ENCODE measurements at places on chromosomes 6 and 20. TPM values are rescaled to one million over a fixed set of nuclear protein-coding genes. Genes with fewer than 3 reads are reported as not detected.
A peak's percentile ranks its signal among the peaks of the same experiment; 100 is the strongest.

- DNase-seq, result no peak
Observed at GRCh38 chr6:127115746-127116145, 2.7 kb upstream of the RSPO3 start.

GRCh38 chr20:37055276-37055675, 40.5 kb downstream of the RBL1 start:
- no peak for DNase-seq

- DNase-seq, result peak; percentile 42
Observed at GRCh38 chr6:15879371-15880261, 216.8 kb upstream of the DTNBP1 start.

- no peak for DNase-seq
Observed at GRCh38 chr20:6341491-6341890, 218.7 kb upstream of the FERMT1 start.

The LHFPL5 gene
- total RNA-seq, result not detected

DNA sequence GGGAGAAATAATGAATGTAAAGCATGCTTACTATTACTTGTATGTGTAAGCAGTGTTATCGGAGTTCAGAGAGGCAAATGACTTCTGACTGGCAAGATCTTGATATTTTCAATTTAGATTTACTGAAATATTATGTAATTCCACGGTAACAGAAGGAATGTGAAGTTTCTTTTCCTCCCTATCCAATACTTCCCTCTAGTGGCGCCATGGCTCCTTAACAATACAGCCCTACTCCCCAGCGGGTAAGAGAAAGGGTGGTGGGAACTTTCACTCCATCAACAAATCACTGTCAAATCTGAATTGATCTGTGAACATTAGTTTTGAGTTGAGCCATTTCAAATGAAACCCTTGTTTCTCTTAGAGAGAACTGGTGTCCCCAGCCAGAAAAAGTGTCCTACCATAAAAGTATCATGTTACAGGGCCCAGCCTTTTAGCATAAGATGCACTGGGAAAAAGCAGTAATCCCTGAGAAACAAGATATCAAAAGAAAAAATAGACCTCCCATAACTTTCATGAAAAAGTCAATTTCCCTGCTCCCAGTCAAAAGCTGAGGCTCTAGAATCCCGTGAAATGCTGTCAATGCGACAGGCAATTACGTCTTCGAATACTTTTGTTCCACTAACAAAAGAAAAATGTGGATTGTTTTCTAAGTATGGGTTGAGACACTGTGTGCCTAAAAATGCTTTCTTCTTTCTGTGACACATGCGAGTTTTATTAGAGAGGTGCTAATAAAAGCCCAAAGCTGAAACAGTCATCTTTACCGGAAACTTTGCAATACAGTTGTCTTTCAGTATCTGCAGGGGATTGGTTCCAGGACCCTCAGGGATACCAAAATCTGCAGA, 12.9 kb downstream of the COX7A2 start:
- DNase-seq, result no peak

The APCDD1L gene
- 3.9 TPM for total RNA-seq

The NANP gene
- total RNA-seq, result 8.9 TPM

- no peak for DNase-seq
Observed at GRCh38 chr20:50920997-50921396, 10.2 kb downstream of the ADNP start.

DNA sequence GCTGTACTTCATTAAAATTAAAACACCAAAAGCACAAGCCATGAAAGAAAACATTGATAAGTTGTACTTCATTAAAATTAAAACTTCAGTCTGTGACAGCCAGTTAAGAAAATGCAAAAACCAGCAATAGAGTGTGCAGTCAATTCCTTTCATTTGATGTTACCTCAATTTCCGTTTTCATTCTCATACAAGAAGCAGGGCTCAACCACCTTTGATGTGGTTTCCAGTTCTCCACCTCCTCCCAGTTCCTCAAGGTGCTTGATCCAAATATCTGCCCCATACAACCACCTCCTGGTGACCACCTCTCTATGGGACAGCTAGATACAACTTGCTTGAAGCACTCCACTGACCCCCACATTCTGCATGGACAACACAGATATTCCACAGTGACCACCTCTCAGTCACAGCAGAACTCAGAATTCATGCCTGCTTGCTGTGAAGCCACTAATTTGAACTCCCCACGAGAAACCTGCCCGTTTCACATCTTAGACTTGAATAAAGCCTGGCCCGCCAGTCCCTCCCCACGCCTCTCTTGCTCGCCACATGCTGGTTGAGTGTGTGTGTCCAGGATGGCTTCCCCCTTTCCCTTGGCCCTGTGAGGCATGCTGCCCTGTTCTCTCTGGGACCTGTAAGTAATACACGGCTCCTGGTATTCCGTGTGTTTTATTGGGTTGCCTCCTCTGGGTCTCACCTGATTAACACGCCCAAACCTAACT, 66.1 kb downstream of the FAM50B start:
- no peak for DNase-seq

GRCh38 chr6:131400054-131400778, 172.8 kb upstream of the ARG1 start:
- DNase-seq, result no peak

GRCh38 chr20:41897708-41898107, 279.5 kb upstream of the CHD6 start:
- no peak for DNase-seq

GRCh38 chr6:124819346-124819745, 142.9 kb upstream of the RNF217 start:
- DNase-seq, result no peak

DNA sequence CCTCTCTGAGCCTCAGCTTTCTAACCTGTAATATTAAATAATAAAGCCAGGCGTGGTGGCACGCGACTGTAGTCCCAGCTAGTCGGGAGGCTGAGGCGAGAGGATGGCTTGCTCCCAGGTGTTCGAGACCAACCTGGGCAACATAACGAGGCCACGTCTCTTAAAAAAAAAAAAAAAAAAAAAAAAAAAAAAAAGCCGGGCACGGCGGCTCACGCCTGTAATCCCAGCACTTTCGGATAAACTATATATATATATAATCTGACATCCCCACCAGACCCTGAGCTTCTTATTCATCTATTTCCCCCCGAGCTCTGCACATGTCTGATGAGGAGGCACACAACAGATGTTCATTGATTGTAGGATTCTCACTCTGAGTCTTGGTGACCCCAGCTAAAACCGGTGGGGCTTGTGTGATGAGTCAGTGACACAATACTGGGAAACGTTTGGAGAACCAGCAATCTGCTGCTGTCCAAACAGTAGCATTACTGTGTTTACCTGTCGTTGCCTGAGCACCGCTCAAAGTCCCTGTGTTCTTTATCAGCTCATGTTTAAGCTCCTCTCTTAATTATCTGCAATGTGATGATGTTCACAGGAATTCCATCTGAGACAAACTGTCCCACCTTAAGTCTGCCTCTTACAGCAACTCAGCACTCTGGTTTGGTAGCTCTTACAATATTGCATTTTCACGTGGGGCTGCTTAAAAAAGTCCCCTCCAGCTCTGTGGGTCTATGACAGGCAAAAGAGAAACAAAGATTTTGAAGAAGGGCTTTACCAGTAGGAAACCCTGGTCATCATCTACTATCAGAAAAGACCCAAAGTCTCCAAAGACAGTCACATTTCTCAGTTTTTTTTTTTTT, 1.0 kb upstream of the SPATA2 start:
- no peak for DNase-seq

The PSORS1C1 gene
- 0.48 TPM for total RNA-seq

The HNF4A gene
- not detected for total RNA-seq

DNA sequence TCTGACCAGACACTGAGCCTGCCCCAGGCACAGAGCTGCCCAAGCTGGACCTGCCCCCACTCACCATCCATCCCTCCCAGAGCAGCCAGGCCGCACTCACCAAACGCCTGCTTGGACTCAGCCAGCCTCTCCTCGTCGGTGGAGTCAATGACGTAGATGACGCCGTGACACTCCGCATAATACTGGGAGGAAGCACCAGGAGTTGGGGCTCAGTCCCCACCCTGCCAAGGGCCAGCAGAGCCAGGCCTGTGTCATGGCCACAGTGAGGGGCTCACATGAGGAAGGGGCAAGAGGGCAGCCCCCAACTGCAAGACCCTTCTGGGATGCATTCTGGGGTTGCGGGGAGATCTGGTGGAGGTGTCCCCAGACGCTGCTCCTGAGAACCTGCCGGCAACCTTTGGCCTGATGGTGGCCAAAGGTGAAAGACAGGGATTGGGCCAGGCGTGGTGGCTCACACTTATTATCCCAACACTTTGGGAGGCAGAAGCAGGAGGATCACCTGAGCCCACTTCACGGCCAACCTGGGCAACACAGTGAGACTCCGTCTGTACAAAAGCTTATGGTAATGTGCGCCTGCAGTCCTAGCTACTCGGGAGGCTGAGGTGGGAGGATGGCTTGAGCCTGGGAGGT, 5.6 kb downstream of the ARFRP1 start:
- no peak for DNase-seq

DNA sequence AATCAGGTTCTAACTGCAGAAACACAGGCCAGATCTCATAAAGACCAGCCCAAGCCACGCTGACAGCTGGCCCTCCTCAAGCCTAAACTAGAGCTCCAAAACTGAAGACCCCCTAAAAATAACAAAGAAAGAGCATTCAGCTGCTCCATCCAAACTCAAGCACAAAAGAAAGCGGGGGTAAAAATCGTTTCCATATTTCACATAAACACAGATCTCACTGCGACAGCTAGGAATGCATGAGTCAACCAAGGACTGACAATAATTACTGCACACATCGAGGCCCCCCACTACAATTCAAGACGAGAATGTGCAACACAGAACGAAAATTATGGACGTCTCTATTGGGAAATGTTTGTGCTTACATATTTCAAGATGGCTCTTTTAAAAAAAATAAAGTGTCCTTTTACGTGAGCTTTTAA, 31.1 kb downstream of the CNKSR3 start:
- no peak for DNase-seq

GRCh38 chr20:61037498-61037897, 214.6 kb upstream of the CDH4 start:
- DNase-seq, result no peak

The SLC26A8 gene
- total RNA-seq, result 0.11 TPM

The TGM2 gene
- total RNA-seq, result 75.7 TPM

- peak; percentile 35 for DNase-seq
Observed at GRCh38 chr6:31622684-31623091, 2.2 kb downstream of the PRRC2A start.

- no peak for DNase-seq
Observed at GRCh38 chr6:138310294-138310693, 67.4 kb upstream of the SMIM28 start.

- DNase-seq, result no peak
Observed at GRCh38 chr6:12175626-12176025, 114.5 kb upstream of the EDN1 start.

GRCh38 chr20:10671919-10672623, 1.7 kb downstream of the JAG1 start:
- DNase-seq, result no peak

GRCh38 chr6:112488238-112488637, 141.1 kb downstream of the RFPL4B start:
- DNase-seq, result no peak

The HLA-DPB1 gene
- total RNA-seq, result 16.4 TPM

The SIM1 gene
- 0.21 TPM for total RNA-seq

The RAD21L1 gene
- total RNA-seq, result not detected

DNA sequence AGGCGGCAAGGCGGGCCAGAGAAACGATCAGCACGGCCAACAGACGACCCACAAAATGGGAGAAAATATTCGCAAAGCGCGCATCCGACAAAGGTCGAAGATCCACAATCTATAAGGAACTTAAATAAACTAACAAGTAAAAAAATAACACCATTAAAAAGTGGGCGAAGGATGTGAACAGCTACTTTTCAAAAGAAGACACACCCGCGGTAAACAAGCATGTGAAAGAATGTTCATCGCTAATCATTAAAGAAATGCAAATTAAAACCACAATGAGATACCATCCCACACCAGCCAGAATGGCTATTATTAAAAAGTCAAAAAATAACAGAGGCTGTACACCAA, 117.8 kb upstream of the SIRPA start:
- DNase-seq, result no peak

DNA sequence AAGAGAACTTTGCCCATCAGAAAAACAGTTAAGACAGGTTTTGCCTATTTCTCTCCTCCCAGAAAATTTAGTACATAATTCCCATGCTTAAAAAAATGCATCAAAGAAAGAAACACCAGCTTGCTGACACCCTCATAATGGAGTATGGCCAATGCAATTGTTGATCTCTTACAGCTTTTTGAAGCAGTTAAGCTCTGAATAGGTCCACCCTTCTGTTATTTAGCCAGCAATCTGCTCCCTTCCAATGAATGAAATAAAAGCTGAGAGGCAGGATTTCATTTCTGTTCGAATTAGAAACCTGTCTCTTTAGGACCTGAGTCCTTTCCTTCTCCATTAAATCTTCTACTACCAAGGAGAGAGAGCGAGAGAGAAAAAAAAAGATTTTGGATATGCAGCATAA, 288.7 kb downstream of the RNF144B start:
- DNase-seq, result no peak

DNA sequence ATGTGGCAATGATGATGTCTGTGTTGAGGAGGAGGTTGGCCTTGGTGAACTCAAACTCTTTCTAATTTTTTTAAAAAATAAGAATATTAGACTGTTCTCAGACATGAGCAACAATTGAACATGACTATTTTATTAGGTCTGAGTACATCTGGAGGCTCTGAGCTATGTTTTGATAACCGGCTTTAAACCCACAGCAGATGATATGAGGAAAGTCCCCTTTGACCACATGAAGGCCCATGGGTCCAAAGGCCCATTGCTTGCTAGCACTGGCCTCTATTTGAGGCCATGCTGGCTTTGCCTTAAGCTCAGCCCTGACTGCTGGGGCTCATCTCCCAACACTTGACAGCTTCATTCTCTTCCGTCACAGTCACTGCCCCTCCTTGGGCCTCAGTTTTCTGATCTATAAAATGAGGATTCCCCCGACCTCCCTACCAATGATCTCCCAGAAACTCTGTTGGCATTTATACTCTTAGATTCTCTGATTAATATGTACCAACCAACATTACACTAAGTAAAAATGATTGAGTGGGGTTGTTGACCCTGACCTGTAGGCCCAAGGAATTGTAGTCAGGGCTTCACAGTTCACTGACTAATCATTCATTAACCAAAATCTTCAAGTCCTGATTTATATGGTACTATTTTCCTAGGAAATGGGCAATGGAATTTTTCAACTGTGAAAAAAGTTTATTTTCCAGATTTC, 23.9 kb upstream of the TINAG start:
- no peak for DNase-seq

DNA sequence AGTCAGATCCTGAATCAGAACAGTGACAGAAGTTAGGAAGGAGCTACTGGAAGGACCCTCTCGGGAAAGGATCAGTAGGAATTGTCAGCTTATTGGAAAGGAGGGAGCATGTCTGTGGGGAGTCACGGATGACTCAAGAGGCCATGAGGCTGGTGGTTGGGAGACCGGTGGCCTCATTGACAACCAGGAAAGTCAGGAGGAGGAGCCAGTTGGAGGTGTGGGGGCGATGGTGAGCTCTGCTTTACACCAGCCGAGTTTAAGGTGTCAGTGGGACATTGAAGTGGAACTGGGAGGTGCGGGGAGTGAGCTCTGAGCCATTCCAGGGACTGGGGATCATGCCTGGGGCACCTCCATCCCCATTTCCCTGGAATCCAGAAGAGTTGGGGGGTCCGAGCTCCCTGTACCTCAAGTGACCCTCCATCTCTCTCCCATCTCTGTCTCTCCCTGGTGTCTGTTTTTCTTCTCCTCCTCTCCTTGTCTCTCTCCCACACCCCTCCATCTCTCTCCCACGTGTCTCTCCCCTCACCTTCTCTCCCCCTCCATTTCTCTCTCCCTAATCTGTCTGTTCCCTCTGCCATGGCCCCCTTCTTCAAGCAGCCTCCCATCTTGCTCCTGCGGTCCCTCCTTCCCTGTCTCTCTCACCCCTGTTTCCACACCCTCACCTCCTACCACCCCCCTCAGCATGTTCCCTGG, 14.3 kb upstream of the ZBTB9 start:
- DNase-seq, result no peak

GRCh38 chr6:49966334-49966733, 2.4 kb upstream of the DEFB114 start:
- DNase-seq, result no peak

The ASIP gene
- total RNA-seq, result not detected
